Forelimb muscle (tissue), 1 donor: ENCODE measurements at places on chromosomes 5 and 9. TPM values are rescaled to one million over a fixed set of nuclear protein-coding genes. Genes with fewer than 3 reads are reported as not detected.

- DNase-seq = no peak
Observed at GRCh38 chr5:173745557-173745956, 129.1 kb upstream of the BOD1 start.

DNA sequence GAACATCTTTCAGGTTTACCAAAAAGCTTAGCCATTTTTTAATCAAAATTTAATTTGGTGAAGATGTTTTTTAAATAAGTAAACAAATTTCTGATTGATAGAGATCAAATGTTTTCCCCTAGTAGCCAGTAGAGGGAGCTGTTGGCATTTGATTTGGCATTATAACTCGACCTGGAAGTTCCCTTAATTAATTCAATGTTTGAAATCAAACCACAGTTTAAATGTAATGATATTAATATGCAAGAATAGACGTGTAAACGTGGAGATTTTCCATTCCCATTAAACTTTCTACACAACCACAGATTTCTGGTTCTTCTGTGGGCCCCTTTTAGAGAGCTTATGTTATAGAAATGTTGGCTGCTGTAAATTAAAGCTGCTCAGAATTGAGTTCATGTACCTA is 148.1 kb upstream of the MPDZ start:
- no peak for DNase-seq

DNA sequence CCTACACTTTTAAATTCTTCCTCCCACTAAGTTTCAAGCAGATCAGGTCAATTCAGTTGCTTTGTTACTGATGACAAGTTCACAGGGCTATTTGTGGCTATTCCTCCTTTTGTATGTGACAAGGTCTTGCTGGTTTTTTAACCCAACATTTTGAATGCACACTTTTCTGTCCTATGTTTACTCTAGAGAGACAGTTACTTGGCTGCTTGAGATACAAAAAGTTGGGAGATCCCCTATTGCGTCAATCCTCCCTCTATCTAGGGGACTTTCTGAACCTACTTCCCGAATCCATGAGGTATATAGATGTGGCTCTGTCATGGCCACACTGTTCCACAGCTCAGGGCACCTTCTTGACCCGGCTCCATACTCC is 386.7 kb downstream of the NTRK2 start:
- no peak for DNase-seq

GRCh38 chr5:121726991-121727390 is 124.7 kb upstream of the FTMT start:
- DNase-seq = no peak

- no peak for DNase-seq
Observed at GRCh38 chr9:111715471-111715870, 54.1 kb downstream of the GNG10 start.

SAPCD2 gene
- polyA plus RNA-seq = 3.6 TPM

CCDC152 gene
- polyA plus RNA-seq = 3.6 TPM

DNA sequence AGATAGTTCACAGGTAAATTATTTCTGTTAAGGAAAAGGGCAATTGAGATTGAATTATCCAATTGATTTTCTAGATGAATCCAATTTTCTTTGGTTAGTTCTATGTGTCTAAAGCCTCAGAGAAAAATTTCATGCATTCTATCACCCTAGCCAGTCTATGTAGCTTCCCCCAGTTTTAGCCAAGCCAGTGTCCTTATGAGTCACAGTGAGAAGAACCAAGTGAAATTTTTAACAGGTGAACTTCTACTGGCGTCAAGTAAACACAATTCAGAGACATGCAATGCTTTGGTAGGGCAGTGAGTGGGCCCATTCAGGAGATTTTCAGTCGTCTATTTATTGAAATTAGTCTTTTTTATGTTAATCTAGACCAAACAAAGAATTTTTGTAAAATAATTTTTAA is 1077.4 kb upstream of the ARRDC3 start:
- DNase-seq = no peak

SLC31A2 gene
- 3.4 TPM for polyA plus RNA-seq

DNA sequence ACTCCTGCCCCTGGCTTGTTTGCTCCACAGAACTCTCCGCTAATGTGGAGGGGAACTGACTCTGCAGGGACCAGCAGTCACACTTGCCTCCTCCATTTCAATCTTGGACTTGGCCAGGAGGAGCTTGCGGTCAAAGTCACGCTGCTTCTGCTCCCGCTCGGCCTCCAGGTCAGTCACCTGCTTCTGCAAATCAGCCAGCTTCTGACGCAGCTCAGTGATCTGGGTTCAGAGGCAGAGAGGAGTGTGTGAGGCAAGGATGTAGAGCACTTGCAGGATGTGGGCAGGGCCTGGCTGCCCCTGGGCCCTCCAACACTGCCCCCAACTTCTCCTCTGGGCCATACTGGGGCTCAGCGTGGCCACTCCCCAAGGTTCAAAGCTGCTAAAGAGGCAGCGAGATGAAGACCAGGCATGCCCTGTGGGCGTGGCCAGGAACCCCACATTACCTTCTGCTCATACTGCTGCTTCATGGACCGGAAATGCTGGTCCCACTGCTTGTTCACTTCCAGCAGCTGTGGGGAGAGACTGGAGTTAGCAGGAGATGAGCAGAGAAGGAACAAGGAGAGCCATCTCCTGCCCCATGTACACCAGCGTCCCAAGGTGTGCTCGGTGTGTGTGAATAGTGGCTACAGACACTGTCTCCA is 22.2 kb downstream of the GPX3 start:
- no peak for DNase-seq

RAI14 gene
- polyA plus RNA-seq = 19.7 TPM

- DNase-seq = no peak
Observed at GRCh38 chr5:113065626-113066025, 89.0 kb downstream of the DCP2 start.

PDZD2 gene
- 6.1 TPM for polyA plus RNA-seq

GRCh38 chr5:171826132-171826531 is 40.5 kb downstream of the SMIM23 start:
- DNase-seq = no peak

CLIC3 gene
- 0.42 TPM for polyA plus RNA-seq
